Putamen (tissue), 1 donor: ENCODE measurements at places on chromosomes 1 and 21.

DNA sequence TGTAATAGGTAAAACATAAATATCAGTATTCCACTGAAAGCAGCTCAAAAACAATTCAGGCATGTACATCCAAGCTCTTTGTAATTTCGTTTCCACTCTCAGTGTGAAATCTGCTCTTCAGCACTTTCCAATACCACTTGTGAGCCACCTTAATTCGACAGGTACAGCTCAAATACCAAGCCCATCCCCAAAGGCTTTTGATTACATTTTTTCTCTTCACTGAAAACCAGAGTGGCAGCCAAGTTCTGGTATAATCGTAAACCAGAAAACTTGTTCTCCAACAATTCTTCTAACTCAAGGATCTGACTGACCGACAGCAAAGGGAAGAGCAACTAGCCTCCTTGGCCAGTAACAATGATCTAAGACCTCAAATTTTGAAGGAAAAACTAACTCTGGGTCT, 36.8 kb downstream of the FBXO42 start:
- no peak for DNase-seq

DNA sequence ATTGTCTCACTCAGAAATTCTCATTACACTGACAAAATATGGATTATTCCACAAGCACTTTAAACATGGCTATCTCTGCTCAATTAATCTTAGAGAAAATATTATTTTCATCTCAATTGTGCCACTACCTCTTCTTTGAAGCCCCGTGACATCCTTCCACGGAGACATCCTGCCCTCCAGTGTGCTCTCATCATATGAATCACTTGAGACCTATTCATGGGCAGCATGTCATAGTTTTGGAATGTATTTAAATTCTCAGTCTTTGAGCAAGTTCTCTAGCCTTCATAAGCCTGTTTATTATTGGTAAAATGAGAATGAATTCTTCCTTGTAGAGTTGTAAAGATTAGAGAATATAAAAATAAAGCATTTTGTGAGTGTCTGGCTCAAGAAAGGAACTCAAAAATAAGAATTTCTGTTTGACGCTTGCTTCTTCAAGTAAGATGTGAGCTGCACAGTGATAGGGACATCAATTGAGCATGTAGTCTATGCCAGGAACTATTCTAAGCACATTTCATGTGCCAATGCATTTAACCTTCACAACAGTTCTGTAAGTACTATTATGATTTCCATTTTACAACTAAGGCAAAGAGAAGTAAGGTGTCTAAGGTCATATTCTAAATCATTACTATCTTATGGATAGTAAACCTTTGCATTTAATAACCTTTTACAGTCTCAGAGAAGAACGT, 557.4 kb upstream of the ZRANB2 start:
- DNase-seq: no peak

DNA sequence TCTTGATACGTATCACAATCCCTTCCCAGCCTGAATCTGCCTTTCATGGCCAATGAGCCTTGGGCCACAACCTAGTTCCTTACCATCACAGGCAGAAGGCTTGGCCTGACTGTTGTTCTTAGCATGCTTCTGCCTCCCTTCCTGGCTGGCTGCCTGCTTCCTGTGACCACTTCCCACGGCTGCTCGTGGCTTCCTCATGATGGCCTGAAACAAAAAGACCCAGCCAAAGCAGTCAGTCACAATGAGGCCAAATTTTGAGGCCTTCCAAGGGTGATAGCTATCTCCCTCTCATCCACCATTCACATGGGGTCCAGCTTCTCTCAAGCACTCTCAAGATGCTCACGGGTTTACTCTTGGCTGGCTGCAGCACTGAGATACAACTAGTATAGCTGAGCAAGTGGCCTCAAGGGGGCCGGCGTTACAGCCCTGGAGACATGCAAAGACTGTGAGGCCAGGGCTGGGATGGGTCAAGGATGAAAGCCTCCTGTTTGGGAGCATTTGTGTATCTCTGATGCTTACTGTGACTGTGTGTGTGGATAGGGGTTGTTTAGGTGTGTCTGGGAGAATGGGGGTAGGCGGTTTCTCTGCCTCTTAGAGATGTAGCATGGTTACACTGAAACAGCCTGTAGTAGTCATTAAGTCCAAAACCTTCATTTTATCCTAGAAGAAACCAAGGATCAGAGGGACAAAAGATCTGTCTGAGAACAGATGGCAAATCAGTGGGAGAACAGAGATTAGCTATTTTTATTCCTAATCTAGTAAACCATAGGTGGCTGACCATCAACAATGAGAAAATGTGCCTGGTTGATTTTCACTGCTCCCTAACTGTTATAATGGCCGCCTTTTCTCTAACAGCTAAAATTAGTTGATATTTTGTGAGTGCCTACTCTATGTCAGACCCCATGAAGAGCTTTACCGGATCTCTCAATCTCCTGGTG, 5.4 kb upstream of the TOE1 start:
- no peak for DNase-seq

DNA sequence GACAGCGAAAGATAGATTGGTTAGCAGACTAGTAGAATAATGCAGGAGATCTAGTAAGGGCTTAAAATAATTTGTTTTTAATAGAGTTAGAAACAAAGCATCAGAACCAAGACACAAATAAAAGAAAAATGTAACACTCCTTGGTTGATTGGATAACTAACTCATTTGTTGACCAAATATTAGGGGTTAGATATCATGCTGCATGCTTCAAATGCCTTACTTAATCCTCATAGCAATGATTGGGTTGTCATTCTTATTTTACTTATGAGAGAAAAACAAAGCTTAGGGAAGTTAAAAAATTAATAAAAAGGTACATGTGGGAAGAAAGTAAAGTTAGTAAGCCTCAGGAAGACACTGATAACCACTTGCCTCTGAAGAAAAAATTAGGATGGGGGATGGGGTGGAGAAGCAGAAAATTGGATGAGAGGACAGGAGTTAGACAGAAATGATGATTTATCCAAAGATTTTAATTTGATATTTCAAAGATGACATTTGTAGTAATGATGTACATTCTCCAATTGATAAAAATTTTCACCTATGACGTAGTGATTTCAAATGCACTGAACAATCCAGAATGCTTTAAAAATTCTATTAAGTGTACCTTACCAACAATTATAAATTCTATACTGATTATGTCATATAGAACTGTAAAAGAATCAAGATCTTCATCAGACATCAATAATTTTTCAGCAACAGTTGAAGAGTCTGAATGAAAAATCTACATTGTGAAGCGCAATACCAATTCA, 374.7 kb downstream of the COL11A1 start:
- no peak for DNase-seq

- no peak for DNase-seq
These were observed 34.3 kb downstream of the XKR8 start for GRCh38 chr1:27994060-27994459.
